Activated naive CD8-positive, alpha-beta T cell treated with anti-CD3 and anti-CD28 coated beads, Interleukin-2, amount 10 ng/mL, durations not matched to agents 7 days and 5 days (primary cell): ENCODE measurements at places on chromosomes 3 and 15. TPM values are rescaled to one million over a fixed set of nuclear protein-coding genes. Genes with fewer than 3 reads are reported as not detected.

- peak; percentile 30 for DNase-seq
Observed at GRCh38 chr3:140128631-140129030, 193.6 kb downstream of the CLSTN2 start.

ALDH1L1 gene
- not detected for total RNA-seq

- DNase-seq: no peak
Observed at GRCh38 chr15:58293622-58294550, 137.9 kb upstream of the LIPC start.

GOLGA6D gene
- total RNA-seq: not detected

- no peak for DNase-seq
Observed at GRCh38 chr3:19885468-19885867, 48.5 kb downstream of the EFHB start.

GRCh38 chr15:56739964-56740640, 6.8 kb upstream of the ZNF280D start:
- DNase-seq: no peak

DNA sequence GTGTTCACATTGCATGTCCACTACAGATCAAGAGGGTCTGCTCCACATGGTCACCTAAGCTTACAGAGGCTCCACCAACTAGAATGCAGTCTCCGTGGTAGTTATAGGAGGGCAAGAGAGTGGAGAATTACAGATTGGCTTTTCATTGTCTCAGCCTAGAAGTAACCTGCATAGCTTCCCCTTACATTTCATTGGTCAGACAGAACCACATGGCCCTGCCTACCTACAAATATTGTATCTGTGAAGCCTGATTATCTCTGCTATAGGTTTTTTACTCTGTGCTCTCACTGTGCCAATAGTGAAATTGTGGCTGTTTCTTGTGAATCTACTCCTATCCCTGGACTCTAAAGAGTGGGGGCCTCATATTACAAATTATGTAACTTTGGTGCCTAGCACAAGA, 2.5 kb upstream of the TLNRD1 start:
- no peak for DNase-seq

GRCh38 chr3:150725548-150725947, 21.8 kb upstream of the ERICH6 start:
- DNase-seq: no peak

TRIM59 gene
- 40.7 TPM for total RNA-seq

GRCh38 chr3:148848410-148848809, 16.7 kb upstream of the CPA3 start:
- DNase-seq: no peak
